GM03348 (cell line): ENCODE measurements at places on chromosomes 7 and 10.

DNA sequence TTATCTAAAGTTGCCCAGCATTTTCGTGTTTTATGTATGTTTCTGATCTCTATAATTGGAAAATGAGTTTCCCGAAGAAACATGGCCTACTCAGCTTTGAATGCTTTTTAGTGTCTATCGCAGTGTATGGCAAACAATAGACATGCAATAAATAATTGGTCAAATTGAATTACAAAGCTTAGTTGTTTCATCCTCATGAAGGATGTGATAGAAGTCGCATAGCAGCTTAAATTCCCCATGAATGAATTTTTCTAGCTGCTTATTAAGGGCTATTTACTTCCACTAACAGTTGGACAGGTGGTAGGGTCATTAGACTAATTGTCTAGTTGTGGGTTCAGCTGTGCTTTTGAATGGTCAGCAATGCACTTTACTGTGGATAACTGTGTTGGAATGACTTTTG, 467.3 kb upstream of the MBL2 start:
- DNase-seq: no peak

GRCh38 chr7:16646472-16647072, 591 bp downstream of the BZW2 start:
- DNase-seq: peak; percentile 18

- DNase-seq: no peak
These were observed 77.4 kb upstream of the ANLN start for GRCh38 chr7:36312064-36312914.

DNA sequence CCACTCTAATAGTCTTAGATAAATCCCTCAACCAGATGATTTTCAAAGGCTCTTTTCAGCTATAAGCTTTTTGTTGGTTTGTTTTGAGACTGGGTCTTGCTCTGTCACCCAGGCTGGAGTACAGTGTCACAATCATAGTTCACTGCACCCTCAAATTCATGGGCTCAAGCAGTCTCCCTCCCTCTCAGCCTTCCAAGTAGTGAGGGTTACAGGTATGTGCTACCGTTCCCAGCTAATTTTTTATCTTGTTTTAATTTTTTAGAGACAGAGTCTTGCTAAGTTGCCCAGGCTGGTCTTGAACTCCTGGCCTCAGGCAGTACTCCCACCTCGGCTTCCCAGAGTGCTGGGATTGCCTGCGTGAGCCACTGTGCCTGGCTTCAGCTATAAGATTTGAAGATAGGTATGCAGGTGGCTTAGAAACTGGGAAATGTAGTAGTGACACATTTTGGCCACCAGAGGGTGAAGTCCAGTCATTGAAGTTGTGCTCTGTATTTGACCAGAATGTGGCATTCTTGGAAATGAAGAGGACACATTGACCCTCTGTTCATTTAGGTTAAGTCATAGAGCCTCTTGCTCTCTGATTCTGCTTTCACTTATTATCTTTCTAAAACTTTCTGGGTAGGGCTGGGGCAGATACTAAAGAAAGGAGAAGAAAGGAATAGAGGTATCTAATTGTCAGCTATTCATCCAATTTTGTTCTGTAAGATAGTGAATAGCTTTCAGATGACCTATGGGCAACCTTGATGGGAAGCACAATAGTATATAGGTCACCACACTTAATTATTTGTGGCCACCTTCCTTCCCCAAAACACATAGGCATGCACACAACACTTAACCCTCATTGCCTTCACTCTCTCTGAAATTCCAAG, 36.0 kb downstream of the R3HCC1L start:
- DNase-seq: peak; percentile 65

GRCh38 chr7:149823191-149823630, 15.0 kb upstream of the ZNF862 start:
- DNase-seq: no peak

DNA sequence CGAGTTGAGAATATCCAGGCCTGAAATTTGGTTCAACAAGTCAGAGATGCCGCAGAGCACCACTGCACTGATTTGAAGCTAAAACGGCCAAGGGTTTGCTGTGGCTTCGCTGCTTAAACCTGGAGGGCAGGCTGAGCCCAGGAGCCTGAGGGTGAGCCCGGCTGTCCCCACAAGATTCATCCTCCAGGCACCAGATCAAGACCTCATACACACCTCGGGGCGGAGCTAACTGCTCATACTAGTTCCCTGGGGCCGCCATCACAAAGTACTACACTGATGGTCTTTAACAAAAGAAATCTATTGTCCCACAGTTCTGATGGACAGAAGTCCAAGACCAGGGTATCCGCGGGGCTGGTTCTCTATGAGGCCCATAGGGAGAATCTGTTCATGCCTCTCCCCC, 16.9 kb upstream of the TRIM56 start:
- no peak for DNase-seq

DNA sequence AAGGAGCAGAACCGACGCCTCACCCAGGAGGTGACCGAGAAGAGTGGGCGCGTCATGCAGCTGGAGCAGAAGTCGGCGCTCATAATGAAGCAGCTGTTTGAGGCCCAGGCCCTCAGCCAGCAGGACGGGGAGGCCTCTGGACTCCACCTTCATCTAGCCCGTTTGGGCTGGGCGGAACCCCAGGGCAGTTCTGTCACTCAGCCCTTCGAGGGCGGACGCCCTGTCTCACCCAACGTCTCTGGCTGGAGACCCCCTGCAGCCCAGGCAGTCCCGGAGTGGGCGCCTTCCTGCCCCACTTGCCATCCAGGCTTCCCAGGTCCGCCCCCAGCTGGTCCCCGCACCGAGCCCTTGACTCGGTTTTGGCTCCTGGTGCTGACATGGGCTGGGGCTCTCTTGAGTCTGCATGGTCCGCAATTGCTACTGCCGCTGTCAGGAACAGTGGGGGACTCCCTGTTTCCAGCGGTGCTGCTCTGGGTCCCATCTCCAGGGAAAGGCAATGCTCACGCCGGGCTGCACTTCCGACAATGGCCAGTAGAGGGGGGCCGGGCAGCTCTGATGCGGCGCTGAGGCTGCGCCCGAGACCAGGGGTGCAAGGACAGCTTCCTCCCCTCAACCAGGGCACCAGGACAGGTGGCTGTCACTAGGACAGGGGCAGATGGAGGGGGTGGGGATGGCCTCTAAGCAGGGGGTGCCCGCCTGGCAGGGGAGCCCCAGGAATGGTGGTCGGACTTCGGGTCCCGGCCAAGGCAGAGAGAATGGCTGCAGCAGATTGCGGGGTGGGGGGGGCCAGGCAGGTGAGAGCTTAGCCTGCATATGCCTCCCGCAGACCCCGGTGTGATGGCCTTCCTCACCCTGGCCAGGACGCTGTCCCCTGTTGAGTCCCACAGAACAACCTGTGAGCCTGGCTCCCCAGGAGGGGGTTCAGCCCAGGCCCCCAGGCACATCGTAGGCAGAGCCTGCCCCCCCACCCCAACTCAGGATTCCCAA, 71.2 kb upstream of the KCTD7 start:
- DNase-seq: peak; percentile 87

DNA sequence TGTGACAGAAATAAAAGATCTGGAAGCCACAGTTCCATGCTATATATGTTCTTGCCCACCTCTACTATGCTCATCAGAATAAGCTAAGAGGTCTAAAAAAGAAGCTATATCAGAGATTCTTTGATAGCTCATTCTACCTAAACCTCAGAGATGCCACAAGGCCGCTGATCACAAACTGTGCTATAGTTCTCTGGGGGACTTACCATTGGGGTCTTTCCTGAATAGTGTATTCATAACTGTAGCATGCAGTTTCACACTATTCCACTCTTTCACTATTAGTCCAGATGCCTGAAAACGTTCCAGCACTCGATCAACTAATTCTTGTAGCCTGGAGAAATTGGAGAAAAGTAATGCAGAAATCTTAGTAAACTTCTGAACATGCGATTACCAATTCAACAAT, 44.5 kb upstream of the SPOCK2 start:
- no peak for DNase-seq

GRCh38 chr7:5678295-5679047, 103.0 kb downstream of the RNF216 start:
- no peak for DNase-seq

GRCh38 chr7:142833174-142834048, 21.5 kb upstream of the EPHB6 start:
- DNase-seq: no peak

- no peak for DNase-seq
These were observed 569.5 kb upstream of the LRRN3 start for GRCh38 chr7:110521357-110521911.

DNA sequence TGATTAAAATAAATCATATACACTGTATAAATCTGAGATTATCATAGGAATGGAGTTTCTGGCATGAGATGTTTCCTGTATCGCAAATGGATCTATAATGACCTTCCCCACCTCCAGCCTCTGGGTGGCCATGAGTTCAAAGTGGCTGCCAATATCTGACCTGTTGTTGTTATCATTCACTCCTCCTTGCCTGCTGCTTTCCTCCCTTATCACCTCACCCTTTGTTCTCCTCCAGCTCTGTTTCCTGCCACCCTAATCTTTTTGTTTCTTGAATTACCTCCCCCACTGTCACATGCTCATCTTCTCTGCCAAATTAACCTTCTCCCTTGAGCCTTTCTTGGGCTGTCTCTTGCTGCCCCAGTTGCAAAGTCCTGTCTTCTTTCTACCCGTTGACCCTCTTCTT, 12.0 kb downstream of the SCD start:
- no peak for DNase-seq

- no peak for DNase-seq
These were observed 193.5 kb upstream of the C7orf33 start for GRCh38 chr7:148397056-148397455.

DNA sequence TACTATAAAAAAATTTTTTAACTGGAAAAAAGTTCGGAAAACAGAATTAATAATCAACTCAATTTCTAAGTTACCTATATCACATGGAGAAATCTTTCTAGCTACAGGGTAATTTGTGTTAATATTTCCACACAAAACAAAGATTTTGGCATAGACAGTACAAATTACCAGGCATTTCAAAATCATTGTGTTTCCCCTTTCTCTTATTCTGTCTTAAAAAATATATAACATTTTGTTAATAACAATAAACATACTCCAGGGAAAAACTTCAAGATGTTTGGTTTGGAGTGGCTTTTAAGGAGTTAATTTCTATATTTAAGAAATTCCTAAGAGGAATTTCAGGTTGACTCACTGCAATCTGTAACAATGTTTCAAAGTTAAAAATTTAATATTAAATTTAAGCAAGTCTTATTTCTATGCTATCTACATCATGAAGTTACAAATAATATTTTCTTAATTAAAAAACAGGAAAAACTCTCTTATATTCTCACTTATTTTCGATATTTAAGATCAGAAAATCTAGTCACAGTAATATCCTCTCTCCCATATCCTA, 132.6 kb downstream of the NRBF2 start:
- DNase-seq: no peak
